ENCODE measurements at places on chromosomes 7 and 10.
A peak's percentile ranks its signal among the peaks of the same experiment; 100 is the strongest.

DNA sequence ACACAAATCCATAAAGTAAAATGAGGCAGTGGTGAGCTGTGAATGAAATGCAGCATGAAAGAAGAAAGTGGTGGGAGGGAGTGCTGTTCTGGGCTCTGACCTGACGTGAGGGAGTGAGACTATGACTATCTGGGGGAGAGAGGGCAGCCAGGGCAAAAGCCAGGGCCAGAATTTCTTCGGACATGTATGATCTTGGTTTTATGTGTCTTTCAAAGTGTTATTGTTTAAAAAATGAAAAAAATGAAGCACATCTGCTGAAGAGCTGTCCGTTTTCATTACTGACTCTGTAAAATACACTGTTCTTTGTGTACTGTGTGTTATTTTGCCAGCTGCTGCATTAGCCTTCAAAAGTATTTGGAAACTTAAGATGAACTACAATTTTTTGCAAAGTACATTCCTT lies 70.2 kb upstream of the KLF14 start:
- no peak for DNase-seq

DNA sequence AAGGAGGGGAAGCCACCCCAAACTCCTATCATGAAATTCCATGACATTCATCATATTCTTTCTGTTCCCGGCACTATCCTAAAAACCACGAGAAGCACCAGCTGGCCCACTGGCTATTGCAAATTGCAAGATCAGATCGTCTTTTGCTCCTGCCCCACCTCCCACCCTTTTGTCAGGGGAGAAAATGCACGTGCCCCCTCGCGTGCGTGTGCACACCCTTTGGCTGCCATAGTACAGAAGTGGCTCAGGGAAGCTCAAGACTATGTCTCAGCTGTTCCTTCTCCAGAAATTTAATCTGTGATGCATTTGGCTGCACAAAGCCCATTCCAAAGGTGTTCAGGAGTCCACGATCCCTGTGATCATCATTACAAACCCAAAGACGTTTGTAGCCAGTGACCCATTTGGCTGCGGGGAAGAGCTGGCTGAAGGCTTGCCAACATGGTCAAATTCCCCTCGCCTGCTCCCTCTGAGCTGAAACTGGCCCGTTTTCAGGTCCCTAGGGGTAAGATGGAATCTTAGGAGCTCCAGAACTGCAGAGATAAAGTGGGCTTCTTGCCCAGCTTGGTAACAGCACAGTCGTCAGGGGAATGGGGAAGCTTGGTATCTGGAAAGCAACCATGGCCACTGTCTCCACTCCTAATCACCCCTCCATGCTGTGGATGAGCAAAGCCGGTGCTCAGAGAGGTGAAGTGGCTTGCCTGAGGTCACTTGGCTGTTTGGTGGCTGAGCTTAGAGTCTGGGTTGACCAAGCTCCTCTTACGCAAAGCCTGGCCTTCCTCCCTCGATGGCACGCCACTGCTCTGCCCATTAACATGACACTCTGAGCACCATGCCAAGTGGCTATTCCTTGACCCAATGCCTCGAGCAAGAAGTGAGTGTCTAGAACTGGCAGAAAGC lies 155.4 kb downstream of the NEURL1 start:
- DNase-seq = peak; percentile 64

DNA sequence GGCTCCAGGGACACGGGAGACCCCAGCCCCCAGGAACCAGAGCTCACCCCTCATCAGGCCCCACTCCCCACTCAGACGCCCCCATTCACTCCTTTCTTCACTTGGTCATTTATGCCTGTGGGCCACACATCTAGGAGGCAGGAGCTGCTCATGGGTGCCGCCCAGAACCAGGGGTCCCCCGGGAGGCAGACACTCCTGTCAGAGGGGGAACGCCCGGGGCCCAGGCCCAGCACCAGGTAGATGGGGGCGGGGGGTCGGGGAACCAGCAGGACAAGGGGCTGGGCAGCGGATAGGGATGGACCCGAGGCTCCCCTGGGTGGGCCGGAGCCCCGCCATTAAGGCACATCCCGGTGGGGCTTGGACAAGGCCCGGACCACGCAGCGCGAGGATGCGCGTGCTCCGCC lies 11.8 kb downstream of the CALY start:
- DNase-seq = no peak

GRCh38 chr7:50304911-50305582 lies 531 bp downstream of the IKZF1 start:
- DNase-seq = no peak

DNA sequence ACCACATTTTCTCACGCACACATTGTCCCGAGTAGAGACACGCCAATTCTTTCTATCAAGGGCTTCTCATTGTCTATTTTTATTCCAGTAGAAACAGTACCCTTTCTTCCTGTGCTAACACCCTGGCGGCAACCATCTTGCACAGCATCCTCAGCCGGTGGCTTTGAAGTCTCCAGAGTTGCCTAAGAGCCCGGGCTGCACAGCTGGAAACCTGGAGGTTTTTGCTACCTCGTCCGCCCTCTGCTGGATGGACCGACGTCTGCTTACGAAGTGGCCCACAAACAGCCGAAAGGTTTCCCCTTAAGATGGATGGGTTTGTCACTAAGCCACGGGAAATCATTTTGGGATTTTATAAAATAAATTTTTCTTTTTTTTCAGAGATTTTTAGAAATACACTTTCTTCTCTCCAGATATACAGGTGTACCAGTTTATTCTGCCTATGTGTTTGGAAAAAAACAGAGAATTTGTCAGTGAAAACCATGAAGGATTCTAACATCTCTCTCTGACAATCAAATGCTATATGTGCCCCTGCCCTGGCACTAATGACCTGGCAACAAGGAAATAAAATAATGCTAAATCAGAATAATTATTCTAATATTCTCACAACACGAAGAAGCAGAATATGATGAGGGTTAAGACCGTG lies 81.8 kb upstream of the FAM204A start:
- peak; percentile 70 for DNase-seq

DNA sequence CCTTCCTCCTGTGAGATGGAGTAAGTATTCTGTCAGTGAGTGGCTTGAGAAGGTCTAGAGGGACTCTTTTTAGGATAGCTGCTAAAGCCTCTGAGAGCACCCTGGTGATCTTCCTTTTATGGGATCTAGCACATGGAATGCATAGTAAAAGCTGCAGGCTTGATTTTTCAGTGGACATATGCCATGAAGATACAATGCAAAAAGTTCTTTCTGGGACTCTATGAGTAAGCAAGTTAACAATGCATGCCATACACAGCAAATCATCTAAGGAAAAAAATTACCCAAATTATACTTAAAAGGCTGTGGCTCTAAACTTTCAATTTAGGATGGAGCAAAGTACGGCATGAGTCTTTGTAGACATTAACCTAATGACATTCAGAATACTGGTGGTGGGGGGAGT lies 154.5 kb downstream of the SGMS1 start:
- DNase-seq = peak; percentile 21

DNA sequence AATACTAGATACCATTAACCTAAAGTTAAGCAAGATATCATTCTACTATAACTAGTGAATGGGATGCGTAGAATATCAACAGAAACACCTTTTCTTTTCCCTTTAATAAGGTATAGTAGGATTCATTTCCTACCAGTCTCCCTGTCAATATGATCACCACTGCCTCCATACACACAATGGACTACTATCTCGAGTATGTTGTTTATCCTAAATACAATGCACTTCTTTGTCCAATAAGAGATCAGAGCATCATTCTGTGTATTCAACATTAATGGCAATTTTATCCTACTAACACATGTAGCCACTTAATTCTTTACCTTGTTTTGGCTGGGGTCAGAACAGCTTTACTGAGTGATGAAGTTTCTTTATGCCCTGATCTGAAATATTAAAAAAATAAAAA lies 276.3 kb downstream of the TFEC start:
- no peak for DNase-seq

- DNase-seq = no peak
Observed at GRCh38 chr10:101014230-101014884, 14.7 kb downstream of the LZTS2 start.

GRCh38 chr7:36407636-36408550 lies 18.2 kb downstream of the ANLN start:
- DNase-seq = no peak

DNA sequence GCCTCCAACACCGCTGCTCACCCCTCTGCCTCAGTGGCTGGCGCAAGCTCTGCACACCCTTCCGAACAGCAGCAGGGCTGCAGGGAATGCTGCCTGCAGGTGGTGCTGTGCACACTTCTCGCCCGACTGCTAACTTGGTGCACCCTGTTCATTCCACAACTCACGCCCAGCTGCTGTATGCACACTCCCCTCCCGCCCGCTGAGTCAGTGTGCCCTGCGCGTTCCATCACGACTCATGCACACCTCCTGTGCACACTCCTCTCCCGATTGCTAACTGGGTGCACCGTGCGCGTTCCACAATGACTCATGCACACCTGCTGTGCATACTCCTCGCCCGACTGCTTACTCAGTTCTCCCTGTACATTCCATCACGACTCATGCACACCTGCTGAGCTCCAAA lies 21.5 kb downstream of the ADARB2 start:
- DNase-seq = no peak

DNA sequence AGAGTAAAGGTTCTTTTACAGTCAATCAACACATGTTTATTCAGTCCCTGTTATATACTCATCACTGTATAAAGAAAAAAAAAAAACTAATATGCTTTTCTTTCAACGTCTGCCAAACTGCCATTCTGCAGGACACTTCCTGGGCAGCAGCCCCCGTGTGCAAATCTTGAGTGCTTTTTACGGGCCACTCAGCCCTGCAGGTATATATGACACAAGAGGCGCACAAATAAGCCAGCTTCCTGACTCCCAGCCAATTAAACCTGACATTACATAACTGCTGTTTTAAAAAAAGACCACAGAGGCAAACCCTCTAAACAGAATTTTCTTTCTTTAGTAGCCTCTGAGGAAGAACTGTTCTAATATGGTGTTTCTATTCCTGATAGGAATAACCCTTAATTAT lies 263.0 kb upstream of the NEBL start:
- DNase-seq = no peak

GRCh38 chr7:9036080-9036479 lies 602.7 kb downstream of the NXPH1 start:
- no peak for DNase-seq

DNA sequence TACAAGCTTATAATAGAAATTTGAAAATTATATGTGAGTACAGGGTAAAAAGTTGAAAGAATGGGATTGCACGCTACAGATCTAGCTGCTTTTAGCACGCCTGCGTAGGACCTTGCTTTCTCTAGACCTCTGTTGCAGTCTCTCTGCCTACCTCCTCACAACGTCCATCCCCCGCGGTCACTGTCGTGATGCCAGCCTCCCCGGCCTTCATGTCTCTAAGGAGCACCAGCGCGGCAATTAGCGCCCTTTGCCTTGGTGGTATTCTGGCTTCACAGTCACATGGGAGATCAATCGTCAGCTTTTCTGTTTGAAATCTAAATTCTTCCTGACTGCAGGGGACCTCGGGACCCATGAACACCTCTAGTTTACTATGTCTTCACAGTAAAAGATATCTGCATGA lies 131.3 kb downstream of the EGFR start:
- no peak for DNase-seq

DNA sequence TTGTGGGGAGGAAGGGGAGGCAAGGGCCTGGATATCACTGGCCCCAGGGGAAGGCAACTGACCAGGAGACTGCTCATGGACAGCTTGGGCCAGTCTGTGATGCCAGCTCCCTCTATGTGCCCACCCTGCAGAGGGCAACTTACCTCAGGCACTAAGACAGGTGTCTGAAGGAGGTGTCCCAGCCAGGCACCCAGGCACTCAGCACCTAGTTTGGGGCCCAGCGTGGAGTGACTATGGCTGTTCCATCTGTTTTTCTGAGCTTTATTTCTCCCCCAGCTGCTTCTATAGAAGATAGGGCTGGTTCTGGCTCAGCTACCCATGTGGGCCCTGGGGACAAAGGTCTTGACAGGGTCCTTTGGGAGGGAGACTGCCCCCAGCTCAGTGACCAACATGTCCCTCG lies 150.6 kb upstream of the PCBD1 start:
- DNase-seq = no peak

DNA sequence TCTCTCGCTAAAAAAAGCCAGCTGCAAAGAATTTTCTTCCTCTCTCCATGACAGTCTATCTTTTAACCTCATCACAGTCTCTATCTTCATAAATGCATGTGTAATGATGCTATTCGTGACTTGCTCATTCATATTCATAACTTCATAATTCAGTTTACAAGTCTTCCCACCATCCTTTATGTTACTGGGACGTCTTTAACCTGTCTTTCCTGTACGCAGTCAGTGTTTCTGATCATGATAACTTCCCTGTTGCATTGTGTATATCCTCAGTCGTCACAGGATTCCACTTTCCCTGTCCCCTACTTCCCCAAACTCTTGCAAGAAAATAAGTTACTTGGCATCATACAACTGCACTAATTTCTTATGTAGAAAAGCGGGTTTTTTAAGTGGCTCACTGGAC lies 165.6 kb upstream of the ASAH2 start:
- DNase-seq = no peak

DNA sequence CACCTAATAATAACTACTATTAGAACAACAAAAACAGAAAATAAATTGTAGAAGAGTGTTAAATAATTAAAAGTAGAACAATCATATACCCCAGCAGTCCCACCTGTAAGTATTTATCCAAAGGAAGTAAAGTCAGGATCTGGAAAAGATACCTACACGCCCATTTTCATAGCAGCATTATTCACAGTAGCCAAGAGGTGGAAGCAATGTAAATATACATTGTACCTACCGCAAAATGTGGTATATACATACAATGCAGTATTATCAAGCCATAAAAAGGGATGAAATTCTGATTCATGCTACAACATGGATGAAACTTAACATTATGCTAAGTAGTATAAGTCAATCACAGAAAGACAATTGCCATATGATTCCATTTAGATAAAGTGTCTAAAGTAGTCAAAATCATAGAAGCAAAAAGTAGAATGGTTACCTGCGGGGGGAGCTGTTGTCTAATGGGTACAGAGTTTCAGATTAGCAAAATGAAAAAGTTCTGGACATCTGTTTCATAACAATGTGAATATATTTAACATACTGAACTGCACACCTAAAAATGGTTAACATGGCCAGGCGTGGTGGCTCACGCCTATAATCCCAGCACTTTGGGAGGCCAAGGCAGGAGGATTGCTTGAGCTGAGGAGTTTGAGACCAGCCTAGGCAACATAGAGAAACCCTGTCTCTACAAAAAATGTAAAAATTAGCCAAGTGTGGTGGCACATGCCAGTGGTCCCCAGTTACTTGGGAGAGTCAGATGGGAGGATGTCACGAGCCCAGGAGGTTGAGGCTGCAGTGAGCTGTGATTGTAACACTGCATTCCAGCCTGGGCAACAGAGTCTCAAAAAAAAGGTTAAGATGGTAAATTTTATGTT lies 6.0 kb upstream of the TMED4 start:
- DNase-seq = peak; percentile 32

Data from fibroblast of skin of left biceps (primary cell).